ENCODE measurements at places on chromosomes 7 and 10. TPM values are rescaled to one million over a fixed set of nuclear protein-coding genes. Genes with fewer than 3 reads are reported as not detected.

Gene FAM131B
- 0.32 TPM for total RNA-seq

DNA sequence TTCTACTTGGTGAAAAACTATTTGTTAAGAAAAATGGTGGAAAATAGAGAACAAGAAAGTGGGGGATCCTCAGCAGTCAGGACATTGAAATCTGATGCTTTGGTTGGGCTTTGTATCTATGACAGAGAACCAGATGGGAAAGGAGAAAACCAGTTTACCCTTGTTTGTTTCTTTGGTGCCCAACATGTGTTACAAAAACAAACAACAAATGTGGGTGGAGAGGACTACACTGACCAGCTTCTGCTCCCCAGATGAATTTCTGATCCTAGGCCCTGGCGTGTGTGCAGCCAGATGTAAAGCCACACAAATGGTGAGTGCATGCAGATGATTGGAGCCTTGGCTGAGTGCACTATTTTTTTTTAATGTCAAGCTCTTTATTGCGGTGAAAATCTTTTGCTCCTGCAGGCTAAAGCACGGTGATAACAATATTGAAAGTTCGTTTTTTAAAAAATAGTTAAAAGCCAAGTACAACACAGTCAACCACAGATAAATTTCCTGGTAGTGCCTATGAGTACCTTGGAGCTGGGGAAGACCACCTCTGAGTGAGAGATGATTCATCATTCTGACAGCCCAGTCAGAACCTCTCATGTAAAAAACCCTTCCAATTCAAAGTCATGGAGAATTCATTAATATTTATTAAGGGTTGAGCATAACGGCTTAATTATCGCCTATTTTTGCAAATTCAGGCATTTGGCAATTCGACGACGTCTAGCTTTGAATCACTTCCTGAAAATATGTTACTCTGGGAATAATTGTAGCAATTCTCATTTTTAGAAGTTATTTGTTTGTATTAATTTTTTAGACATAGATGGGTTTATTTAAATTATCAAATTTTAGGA is 163.7 kb downstream of the AGMO start:
- DNase-seq: no peak
- no peaks in the 10 kb centered on the region for H3K27me3 ChIP-seq
- H3K4me3 ChIP-seq: no peak overlapping the region
- no peak overlapping the region for H3K27ac ChIP-seq
- H3K36me3 ChIP-seq: no peaks in the 10 kb centered on the region

GRCh38 chr10:5888843-5889623 is 660 bp downstream of the ANKRD16 start:
- no peak for DNase-seq
- H3K36me3 ChIP-seq: no peaks in the 10 kb centered on the region
- no peaks in the 10 kb centered on the region for H3K27me3 ChIP-seq
- H3K27ac ChIP-seq: peak overlapping the region; percentile 73

DNA sequence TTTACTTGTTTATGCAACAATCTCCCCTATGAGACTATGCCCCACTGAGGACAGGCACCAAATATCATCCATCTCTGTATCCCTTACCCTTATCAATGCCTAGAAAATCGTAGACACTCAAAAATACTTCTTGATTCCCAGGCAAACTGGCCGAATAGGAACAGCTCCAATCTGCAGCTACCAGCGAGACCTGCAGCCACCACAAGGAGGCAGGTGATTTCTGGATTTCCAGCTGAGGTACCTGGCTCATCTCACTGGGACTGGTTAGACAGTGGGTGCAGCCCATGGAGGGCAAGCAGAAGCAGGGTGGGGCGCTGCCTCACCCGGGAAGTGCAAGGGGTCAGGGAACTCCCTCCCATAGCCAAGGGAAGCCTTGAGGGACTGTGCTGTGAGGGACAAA is 10.8 kb upstream of the PPP1R3C start:
- no peaks in the 10 kb centered on the region for H3K36me3 ChIP-seq
- H3K4me1 ChIP-seq: no peaks in the 10 kb centered on the region
- no peak overlapping the region for H3K27ac ChIP-seq
- no peak overlapping the region for H3K4me3 ChIP-seq

GRCh38 chr10:115975506-115975905 is 297.5 kb downstream of the GFRA1 start:
- H3K27ac ChIP-seq: no peak overlapping the region
- no peak for DNase-seq
- no peaks in the 10 kb centered on the region for H3K36me3 ChIP-seq

- H3K27ac ChIP-seq: peak overlapping the region; percentile 56
- H3K4me3 ChIP-seq: peak overlapping the region; percentile 72
- DNase-seq: peak; percentile 5
- H3K36me3 ChIP-seq: no peaks in the 10 kb centered on the region
Measured at GRCh38 chr10:97640868-97641811, 669 bp downstream of the PI4K2A start.

GRCh38 chr7:77806425-77806824 is 7.9 kb downstream of the PHTF2 start:
- no peaks in the 10 kb centered on the region for H3K4me1 ChIP-seq
- no peak for DNase-seq
- H3K27me3 ChIP-seq: no peaks in the 10 kb centered on the region
- no peak overlapping the region for H3K4me3 ChIP-seq
- no peak overlapping the region for H3K27ac ChIP-seq

Gene CACUL1
- total RNA-seq: 38.1 TPM

Gene ZFYVE27
- 41.4 TPM for total RNA-seq

GRCh38 chr10:130368761-130369560 is 232.8 kb downstream of the GLRX3 start:
- H3K27ac ChIP-seq: no peak overlapping the region
- H3K36me3 ChIP-seq: no peaks in the 10 kb centered on the region
- DNase-seq: no peak
- H3K4me3 ChIP-seq: no peak overlapping the region
- no peaks in the 10 kb centered on the region for H3K4me1 ChIP-seq

Gene PAX2
- 0.91 TPM for total RNA-seq

GRCh38 chr10:91564508-91564907 is 68.4 kb downstream of the PPP1R3C start:
- no peak for DNase-seq
- H3K4me1 ChIP-seq: no peaks in the 10 kb centered on the region
- no peak overlapping the region for H3K27ac ChIP-seq
- H3K4me3 ChIP-seq: no peak overlapping the region
- no peaks in the 10 kb centered on the region for H3K27me3 ChIP-seq

Gene FAM237B
- total RNA-seq: not detected

DNA sequence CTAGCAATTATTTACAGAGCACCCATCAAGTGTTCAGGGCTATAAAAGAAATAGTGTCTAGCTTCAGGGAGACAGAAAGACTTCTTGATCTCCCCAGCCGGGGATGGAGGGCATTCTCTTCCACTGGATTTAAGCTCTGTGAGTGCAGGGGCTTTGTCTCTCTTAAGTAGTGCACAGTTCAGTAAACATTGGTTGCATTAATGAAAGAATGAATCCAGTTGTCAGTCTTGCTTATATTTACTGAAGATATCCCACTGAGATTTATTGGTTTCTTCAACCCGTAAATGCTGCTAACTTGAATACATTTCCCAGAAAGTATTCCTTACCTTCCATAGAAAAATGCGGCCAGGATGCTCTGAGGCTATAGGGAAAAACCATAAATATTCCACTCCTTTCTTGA is 41.9 kb downstream of the AUTS2 start:
- DNase-seq: no peak
- H3K27me3 ChIP-seq: no peaks in the 10 kb centered on the region
- H3K36me3 ChIP-seq: no peaks in the 10 kb centered on the region

Gene STEAP2
- total RNA-seq: 167 TPM

- no peaks in the 10 kb centered on the region for H3K4me1 ChIP-seq
- H3K36me3 ChIP-seq: no peaks in the 10 kb centered on the region
- H3K4me3 ChIP-seq: no peak overlapping the region
- H3K27ac ChIP-seq: no peak overlapping the region
Measured at GRCh38 chr10:128161031-128161430, 34.8 kb upstream of the MKI67 start.

Gene SLC13A4
- not detected for total RNA-seq

- no peaks in the 10 kb centered on the region for H3K4me1 ChIP-seq
- no peak overlapping the region for H3K4me3 ChIP-seq
- DNase-seq: no peak
- no peak overlapping the region for H3K27ac ChIP-seq
- no peaks in the 10 kb centered on the region for H3K36me3 ChIP-seq
Measured at GRCh38 chr10:130398090-130398994, 262.2 kb downstream of the GLRX3 start.

DNA sequence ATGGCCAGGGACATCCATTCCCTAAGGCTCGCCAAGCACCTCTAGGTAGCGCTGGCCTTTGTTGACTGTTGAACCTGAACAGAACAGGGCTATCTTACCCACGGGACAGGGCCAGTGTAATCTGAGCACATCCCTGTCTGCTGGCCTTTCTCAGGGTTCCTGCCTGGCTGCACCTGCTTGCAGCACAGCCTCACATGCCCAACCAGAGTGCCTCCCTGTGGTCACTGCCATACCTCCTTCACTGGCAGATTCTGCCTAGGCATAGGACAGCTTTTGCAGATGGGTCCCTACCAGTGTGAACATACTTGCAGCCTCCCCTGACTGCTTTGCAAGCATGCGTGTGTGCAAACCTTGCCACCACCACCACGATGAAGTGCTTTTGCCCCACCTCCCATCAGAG is 15.8 kb upstream of the LIPN start:
- no peaks in the 10 kb centered on the region for H3K4me1 ChIP-seq
- H3K27me3 ChIP-seq: no peaks in the 10 kb centered on the region
- DNase-seq: no peak
- H3K4me3 ChIP-seq: no peak overlapping the region
- H3K27ac ChIP-seq: no peak overlapping the region
- H3K36me3 ChIP-seq: no peaks in the 10 kb centered on the region

GRCh38 chr7:142401951-142402350 is 144.1 kb upstream of the PRSS58 start:
- no peak for DNase-seq
- no peak overlapping the region for H3K4me3 ChIP-seq
- H3K27ac ChIP-seq: no peak overlapping the region
- no peaks in the 10 kb centered on the region for H3K27me3 ChIP-seq
- H3K36me3 ChIP-seq: no peaks in the 10 kb centered on the region

Gene KIAA1549
- 8.8 TPM for total RNA-seq

DNA sequence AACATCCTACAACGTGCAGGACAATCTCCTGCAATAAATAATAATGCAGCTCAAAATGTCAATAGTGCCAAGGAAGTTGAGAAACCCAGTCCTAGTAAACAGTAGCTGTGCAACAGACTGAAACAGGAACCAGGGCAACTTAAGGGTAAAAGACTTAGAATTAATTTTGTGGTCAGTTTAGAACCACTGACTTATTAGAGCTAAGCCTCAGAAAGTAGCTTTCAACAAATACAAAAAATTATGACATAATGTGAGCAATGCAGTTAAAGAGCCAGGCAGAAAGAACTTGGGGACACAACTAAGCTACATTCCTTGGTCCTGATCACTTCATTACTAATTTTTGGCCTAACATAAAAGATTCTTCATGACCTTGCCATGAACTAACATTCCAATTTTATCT is 195.4 kb downstream of the MACC1 start:
- no peaks in the 10 kb centered on the region for H3K4me1 ChIP-seq
- no peak overlapping the region for H3K27ac ChIP-seq
- no peak overlapping the region for H3K4me3 ChIP-seq

DNA sequence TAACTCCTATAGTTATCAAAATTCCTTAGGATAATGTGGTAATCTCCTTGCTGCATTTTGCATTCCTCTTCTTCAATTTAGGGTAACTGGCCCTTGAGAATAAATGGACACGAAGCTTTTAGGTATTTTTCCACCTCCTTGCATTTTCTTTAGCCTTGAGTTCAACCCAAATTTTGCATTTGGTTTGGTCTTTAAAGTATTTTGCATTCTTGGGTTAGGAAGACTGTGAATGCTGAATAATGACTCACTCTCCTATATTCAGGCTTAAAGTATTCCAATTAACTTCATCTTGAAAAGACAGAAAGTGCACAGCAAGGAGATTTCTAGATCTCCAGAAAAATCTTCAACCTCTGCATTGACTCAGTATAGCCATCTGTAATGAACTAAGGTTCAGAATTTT is 47.3 kb downstream of the TFPI2 start:
- no peaks in the 10 kb centered on the region for H3K4me1 ChIP-seq
- no peaks in the 10 kb centered on the region for H3K36me3 ChIP-seq
- H3K4me3 ChIP-seq: no peak overlapping the region
- no peaks in the 10 kb centered on the region for H3K27me3 ChIP-seq

Gene PDK4
- 61.3 TPM for total RNA-seq

Gene PRLHR
- not detected for total RNA-seq

DNA sequence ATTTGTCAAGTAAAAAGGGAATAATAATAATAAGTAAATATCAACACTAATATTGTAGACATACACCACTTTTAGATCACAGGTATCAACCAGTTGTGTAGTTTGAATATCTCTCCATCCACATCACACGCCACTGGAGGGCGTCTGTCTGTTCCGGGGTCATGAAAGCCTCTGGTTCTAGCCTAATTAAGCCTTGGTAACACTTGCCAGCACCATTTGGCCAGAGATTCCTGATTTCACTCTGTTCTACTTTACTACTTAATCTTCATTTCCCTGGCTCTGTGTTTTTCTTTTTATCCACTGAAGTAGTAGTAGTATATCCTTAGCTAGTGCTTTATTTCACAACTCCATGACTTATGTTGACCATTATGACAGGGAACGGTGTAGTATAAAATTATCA is 285.6 kb upstream of the POM121L12 start:
- DNase-seq: no peak
- H3K36me3 ChIP-seq: no peaks in the 10 kb centered on the region
- H3K27me3 ChIP-seq: no peaks in the 10 kb centered on the region
- H3K27ac ChIP-seq: no peak overlapping the region
- H3K4me1 ChIP-seq: no peaks in the 10 kb centered on the region

DNA sequence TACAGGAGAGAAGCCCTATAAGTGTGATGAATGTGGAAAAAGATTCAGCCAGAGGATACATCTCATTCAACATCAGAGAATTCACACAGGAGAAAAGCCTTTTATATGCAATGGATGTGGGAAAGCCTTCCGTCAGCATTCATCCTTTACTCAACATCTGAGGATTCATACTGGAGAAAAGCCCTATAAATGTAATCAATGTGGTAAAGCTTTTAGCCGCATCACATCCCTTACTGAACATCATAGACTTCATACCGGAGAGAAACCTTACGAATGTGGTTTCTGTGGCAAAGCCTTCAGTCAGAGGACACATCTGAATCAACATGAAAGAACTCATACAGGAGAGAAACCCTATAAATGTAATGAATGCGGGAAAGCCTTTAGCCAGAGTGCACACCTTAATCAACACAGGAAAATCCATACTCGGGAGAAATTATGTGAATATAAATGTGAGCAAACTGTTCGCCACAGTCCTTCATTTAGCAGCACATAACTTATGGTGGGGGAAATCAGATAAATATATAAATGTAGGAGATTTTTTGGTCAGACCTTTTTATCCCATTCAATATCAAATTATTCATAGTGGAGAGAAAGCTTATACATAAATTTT is 12.1 kb upstream of the MRPS17 start:
- no peaks in the 10 kb centered on the region for H3K4me1 ChIP-seq
- no peak for DNase-seq
- no peaks in the 10 kb centered on the region for H3K36me3 ChIP-seq
- no peak overlapping the region for H3K27ac ChIP-seq
- H3K27me3 ChIP-seq: no peaks in the 10 kb centered on the region

Gene AGR2
- 290 TPM for total RNA-seq

Gene EN2
- total RNA-seq: 0.45 TPM

GRCh38 chr7:80781561-80781979 is 137.3 kb downstream of the SEMA3C start:
- H3K4me1 ChIP-seq: peaks cover 4% of the 10 kb centered on the region
- H3K27ac ChIP-seq: peak overlapping the region; percentile 42
- DNase-seq: peak; percentile 86
- no peaks in the 10 kb centered on the region for H3K27me3 ChIP-seq
- no peaks in the 10 kb centered on the region for H3K36me3 ChIP-seq

Gene CYTH3
- 37.7 TPM for total RNA-seq

- no peaks in the 10 kb centered on the region for H3K4me1 ChIP-seq
- H3K27ac ChIP-seq: peak overlapping the region; percentile 22
- no peak overlapping the region for H3K4me3 ChIP-seq
- peak; percentile 47 for DNase-seq
- no peaks in the 10 kb centered on the region for H3K27me3 ChIP-seq
Measured at GRCh38 chr10:128063736-128064107, 62.5 kb downstream of the MKI67 start.

Gene SFRP4
- 3.2 TPM for total RNA-seq
